Amniotic stem cell (primary cell): ENCODE measurements at places on chromosomes 3 and 15.
A peak's percentile ranks its signal among the peaks of the same experiment; 100 is the strongest.

GRCh38 chr15:68603216-68603595 is 24.4 kb downstream of the CORO2B start:
- DNase-seq: no peak

DNA sequence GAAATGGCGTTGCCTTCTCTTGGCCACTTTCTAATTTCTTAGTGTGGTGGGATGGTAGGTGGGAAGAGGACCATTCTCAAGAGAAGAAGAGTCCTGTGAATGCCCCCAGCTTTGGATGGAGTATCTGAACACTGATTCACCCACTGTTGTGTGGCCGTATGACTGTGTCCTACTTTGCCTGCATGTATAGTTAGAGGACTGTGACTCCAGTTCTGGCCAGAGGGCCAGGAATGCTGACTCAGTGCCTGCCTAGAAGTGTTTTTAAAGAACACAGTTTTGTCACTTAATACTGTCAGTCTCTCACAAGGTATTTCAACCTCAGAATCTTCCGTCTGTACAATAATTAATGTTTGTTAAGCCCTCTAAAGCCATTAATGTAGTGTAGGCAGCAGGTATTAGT is 2.1 kb downstream of the SEC61A1 start:
- peak; percentile 56 for DNase-seq

DNA sequence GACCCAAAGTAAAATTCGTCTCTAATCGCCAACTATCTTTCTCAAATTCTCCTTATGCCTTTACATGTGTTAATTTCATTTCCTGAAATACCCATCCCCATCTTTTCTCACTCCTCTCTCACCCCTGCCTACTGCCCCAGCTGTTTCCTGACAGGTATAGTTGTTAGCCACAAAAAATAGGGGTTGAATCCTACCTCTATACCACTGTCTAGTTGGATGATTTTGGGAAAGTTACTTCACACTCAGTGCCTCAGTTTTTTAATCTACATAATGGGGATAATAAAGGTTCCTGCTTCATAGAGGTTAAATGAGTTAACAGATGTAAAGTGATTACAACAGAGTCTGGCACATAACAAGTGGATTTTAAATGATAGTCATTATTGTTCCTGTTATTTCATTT is 189.7 kb downstream of the TNIK start:
- no peak for DNase-seq

GRCh38 chr3:161449785-161450184 is 46.8 kb upstream of the OTOL1 start:
- no peak for DNase-seq

- no peak for DNase-seq
These were observed 179.2 kb upstream of the PROK2 start for GRCh38 chr3:71964170-71964569.

GRCh38 chr3:178500631-178501030 is 35.6 kb upstream of the KCNMB2 start:
- no peak for DNase-seq

DNA sequence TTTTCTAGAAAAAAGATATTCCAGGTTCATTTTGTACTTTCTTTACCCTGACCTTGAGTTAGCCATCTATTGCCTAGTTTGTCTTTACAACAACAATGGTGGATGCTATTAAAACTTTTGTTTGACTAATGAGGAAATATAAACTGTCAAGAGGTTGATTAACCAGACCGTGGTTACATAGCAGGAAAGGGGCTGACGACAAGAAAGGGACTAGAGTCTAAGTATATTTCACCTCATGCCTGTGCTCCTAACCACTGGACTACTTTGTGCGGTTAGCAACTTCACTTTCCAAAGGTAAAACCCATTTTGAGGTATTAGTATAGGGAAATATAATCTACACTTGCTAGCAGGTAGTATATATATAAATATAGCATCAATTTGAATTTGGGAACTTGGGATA is 327.1 kb downstream of the SATB1 start:
- no peak for DNase-seq

DNA sequence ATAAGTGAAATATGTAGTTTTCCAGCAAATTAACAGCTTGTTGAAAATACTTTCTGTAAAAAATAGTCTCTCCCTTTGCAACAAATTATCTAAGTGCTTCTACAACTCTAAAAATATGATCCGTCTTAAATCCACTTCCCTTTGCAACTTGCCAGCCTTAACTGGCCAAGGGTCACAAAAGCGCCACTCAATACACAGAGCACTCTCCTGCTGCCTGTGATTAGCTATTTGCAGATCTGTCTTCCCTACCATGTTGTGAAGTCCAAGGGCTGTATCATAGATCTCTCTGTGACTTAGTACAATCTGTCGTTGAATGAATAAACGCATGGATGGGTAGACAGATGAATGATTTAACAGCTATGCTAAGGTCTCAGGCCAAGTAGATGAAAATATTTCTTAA is 76.2 kb downstream of the ITGB5 start:
- no peak for DNase-seq

- no peak for DNase-seq
These were observed 89.0 kb upstream of the SLC4A7 start for GRCh38 chr3:27573138-27573537.

DNA sequence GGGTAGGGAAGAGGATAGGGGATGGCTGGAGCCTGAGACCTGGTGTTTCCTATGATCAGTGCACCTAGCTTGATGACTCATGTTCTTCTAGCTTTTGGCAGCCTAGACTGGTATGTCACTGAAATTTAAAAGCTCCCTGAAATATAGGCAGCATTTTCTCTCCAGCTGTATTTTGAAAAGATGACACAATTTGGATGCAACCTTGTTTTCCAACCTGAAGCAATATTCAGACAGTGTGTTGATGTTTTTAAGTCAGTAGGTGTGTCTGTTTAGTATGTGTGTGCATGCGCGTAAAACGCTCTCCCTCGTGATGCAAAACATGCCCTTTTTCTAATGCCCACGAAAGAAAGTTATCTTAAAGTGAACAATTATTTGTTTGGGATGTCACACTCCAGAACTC is 58.5 kb downstream of the RPL22L1 start:
- DNase-seq: no peak

- DNase-seq: no peak
These were observed 52.0 kb upstream of the RAP2B start for GRCh38 chr3:153110041-153110440.

DNA sequence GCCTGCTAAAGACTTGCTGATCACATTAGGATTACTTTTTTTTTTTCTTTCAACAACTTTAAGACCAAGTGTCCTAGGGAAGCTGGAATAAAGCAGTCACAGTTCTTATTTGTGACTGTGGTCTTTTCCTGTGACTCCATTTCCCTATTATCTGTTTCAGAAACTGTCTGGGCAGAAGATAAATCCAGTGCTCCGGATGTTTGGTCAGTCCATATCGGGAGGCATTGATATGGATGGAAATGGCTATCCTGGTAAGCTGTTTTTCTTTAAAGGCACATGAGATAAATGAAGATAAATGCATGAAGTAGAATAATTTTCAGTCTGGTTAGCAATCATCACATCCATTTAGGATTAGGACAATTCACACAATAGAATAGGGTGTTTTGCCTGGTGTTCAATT is 338.3 kb upstream of the CTDSPL start:
- no peak for DNase-seq

DNA sequence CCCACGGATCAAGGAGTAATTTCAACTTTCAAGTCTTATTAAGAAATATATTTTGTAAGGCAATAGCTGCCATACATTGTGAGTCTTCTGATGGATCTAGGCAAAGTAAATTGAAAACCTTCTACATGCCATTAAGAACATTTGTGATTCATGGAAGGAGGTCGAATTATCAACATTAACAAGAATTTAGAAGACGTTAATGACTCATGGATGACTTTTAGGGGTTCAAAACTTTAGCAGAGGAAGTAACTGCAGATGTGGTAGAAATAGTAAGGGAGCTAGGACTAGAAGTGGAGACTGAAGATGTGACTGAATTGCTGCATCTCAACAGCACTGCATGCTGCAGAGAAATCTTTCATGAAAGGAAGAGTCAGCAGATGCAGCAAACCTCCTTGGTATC is 48.1 kb upstream of the DCUN1D1 start:
- no peak for DNase-seq

DNA sequence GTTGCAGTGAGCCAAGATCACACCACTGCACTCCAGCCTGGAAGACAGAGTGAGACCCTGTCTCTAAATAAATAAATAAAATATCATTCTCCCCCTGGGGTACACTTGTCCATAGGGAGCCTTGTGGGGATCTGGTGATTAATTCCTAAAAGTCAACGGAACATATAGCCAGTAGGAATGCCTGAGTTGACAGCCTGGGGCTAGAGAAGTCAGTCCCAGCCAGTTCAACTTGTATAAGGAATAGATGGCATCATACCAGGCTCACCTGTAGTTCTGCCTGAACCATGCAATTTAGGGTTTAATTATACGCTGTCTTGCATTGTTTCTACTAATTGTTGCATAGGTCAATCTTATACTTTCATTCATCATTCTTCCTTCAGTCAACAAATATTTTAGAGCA is 5.9 kb upstream of the BOC start:
- no peak for DNase-seq

DNA sequence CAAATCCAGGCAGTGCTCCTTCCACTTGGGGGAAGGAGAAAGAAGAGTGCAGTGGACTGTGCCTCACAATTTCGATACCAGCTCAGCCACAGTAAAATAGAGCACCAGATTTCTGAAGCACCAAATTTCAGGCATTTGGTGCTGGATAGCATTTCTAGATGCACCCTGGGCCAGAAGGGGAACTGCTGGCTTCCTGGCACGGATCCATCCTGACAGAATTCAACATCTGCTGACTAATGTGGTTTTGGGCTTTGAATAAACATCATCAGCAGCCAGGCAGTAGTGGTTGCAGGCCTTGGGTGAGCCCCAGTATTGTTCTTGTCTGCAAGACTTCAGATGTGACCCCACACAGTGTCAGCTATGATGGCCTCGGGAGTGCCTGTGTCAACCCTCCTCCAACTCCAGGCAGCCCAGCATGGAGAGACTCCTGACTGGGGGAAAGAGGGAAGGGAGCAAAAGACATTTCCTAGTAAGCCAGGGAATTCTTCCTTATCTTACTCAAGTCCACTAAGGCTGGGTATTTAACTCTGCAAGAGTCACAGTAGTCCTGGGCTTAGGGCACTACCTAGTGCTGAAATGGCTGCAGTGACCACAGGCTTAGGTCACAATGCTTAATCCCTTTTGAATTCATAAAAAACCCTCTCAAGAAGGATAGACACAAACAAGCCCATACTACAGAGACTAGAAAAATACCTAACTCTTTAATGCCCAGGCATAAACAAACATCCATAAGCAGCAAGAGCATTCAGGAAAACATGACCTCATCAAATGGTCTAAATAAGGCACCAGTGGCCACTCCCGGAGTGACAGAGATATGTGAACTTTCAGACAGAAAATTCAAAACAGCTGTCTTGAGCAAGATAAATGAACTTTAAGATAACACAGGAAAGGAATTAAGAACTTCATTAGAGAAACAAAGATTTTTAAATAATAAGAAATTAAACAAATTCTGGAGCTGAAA is 74.7 kb downstream of the SPATA16 start:
- no peak for DNase-seq
